ENCODE measurements at places on chromosomes 11 and 22.

- no peak for DNase-seq
These were observed 15.3 kb downstream of the LINC01488 start for GRCh38 chr11:69496631-69497220.

- no peak for DNase-seq
These were observed 112.6 kb downstream of the NAT10 start for GRCh38 chr11:34218067-34218466.

- DNase-seq, result no peak
These were observed 3.3 kb downstream of the BRMS1 start for GRCh38 chr11:66341502-66342126.

DNA sequence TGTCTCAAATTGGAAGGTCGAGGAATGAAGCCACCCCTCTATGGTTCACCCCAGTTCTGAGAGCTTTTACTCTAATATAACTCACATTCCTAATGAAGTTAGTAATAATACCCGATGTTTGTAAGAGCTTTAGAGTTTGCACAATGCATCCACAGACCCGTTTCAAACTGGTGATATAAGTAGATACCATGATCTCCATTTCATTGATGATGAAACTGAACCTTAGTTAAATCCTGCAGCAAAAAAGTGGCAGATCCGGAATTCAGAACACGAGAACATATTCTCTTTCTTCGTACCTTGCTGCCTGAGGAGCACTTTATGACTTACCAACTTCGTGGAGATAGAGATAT lies 757 bp upstream of the RBFOX2 start:
- DNase-seq, result no peak

DNA sequence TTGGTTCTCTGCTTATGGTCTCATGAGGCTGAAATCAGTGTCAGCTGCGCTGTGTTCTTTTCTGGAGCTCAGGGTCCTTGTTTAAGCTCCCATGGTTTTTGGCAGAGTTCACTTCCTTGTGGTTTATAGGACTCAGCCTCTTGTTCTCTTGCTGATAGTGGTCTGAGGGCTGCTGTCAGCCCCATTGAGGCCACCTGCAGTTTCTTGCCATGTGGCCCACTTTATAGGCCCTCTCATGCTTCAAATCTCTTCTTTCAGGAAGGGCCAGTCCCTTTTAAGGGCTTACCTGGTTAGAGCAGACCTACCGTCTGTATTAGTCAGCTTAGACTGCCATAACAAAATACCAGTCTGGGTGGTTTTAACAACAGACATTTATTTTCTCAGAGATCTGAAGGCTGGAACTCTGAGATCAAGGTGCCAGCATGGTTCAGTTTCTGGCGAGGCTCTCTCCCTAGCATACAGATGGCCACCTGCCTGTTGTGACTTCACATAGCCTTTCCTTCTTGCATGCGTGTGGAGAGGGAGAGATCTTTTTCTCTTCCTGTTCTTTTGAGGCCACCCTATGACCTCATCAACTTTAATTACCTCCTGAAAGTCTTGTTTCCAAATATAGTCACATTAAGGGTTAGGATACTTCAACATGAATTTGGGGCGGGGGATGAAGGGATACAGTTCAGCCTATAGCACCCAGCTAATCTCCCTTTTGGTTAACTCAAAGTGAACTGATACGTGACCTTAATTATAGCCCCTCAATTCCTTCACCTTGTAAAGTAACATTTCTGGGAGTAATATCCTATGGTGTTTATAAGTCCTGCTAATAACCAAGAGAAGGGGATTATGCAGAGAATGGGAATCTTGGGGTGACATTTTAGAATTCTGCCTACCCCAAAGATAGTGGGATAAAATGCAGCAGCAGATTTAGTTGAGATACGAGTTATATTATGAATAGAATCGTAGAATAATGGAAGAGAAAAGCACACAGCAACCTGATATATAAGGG lies 131.8 kb downstream of the UVRAG start:
- DNase-seq, result no peak

- DNase-seq, result no peak
These were observed 104.4 kb downstream of the NAT10 start for GRCh38 chr11:34209809-34210208.

GRCh38 chr11:75276186-75276585 lies 35.6 kb downstream of the TPBGL start:
- no peak for DNase-seq

DNA sequence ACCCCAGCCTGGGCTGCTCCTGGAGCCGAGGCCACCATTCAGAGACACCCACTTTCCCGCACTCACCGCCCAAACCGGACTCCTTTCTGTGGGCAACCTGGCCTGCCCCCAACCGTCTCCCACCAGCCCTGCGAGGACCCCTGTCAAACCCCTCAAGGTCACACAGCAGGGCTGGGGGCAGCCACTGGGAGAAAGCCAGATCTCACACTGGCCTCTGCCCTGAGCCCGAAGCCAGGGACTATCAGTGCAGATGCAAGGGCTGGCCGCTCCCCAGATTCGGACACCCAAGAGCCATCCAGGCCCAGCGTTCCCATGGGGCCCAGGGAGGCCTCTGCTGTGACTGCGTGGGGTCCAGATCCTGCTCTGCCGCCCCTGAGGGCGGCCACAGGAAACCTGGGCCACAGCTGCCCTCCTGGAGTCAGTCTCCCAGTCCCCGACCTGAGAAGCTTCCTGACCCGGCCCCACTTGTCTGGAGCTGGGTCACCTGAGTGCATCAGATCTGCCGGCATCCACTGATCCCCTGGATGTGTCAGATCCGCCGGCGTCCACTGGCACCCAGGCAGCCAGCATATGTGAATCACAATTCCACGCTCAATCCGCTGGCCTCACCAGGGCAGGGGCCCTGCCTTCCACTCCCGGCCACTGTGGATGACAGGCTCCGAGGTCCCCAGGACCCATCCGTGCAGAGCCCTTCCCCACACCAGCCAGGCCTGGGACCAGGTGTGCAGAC lies 139.7 kb downstream of the BRD1 start:
- DNase-seq, result no peak

DNA sequence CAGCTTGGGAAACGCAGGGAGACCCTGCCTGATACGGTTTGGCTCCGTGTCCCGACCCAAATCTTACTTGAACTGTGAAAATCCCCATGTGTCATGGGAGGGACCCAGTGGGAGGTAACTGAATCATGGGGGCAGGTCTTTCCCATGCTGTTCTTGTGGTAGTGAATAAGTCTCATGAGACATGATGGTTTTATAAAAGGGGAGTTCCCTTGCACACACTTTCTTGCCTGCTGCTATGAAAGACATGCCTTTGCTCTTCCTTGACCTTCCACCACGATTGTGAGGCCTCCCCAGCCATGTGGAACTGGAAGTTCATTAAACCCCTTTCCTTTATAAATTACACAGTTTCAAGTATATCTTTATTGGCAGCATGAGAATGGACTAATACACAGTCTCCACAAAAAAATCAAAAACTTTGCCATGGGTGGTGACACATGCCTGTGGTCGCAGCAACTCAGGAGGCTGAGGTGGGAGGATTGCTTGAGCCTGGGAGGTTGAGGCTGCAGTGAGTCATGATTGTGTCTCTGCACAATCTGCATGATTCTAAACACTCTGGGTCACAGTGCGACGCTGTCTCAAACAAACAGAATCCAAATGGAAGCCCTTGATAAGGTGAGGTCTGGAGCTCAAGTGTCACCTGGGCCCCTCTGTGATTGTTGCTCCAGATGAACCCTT lies 34.9 kb downstream of the SYN3 start:
- DNase-seq, result no peak

GRCh38 chr11:30483056-30483455 lies 103.1 kb downstream of the MPPED2 start:
- DNase-seq, result no peak

GRCh38 chr11:66467034-66467659 lies 442 bp downstream of the PELI3 start:
- DNase-seq, result peak; percentile 52

- no peak for DNase-seq
These were observed 15.2 kb downstream of the PRPF19 start for GRCh38 chr11:60891103-60891741.

DNA sequence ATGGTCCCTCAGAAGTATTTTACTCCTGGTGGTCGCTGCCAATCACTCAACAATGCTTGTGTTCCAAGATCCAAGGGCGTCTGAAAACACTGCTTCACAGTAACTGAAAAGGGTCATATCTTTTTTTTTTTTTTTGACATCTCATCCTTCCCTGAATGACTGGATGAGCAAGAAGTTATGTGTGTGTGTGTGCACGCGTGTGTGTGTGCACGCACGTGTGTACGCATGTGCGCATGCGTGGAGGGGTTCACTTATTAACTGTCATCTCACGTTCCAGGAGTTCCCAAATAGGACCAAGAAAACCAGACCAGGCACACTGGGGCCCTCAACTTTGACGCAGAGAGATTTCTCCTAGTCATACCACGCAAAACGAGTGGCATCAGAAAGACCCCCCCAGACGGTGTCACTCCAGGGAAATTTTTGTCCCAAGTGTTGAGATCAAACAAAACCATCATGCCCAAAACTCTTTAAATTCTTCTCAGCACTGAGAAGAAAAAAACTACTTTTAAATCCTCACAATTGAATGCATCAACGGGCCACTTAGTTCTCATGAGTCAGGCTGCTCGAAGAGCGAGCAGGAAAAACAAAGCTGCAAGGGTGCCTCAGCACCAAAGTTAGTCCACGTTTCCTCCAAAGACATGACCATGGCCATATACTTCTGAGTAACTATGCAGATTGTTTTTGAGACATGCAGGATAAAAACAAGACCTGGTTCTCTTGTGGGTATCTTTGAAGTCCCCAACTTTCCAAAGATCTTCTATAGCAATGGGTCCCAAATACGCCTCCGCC lies 12.9 kb downstream of the MN1 start:
- DNase-seq, result no peak

DNA sequence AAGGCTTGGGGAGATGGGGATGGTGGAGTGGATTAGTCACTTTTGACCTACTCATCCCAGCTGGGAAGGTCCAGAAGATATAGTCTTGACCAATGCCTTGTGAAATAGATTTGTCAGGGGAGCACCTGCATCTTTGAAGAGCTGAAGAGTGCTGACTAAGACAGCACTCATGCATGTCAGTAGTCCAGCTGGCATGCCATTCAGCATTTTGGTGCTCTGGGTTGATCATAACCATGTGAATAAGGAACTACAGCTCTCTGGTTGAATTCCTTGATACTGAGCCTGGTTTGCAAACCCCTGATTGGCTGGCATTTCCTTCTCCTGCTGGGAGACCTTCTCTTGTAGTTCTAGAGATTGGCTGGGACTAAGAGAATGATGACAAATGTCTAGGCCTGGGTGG lies 106.8 kb upstream of the ALX4 start:
- DNase-seq, result no peak

DNA sequence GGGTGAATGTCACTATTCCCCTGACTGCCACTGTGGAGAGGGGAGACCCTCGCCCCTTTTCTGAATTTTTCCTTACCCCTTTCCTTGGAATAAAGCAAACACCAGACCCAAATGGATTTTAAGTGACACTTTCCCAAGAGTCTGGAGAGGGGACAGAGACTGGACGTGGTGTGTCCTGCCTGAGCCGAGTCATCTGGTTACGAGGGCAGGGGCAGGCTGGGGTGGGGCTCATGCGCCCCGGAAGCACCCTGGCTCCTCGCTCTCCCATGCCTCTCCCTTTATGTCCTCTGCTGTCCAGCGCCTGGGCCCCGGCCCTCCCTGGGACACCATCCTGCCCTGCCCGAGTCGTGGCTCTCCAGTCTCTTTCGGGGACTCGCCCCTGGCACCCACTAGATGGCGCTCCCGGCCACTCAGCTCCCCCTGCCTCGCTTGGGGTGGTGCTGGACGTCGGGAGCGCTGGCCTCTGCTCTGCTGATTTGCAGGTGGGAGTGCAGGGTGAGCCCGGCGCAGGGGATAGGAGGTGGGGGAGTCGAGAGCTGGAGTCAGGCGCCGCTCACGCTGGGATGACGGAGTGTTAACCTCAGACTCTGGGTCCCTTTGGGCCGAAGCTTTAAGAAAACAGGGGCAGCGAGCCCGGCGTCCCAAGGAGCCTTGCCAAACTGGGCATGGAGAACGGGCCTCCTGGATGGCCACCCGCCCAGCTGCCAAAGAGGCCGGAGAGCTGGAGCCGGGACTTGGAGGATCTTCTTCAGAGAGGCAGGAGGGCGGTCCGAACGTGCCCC lies 89.8 kb downstream of the RPS6KA4 start:
- DNase-seq, result peak; percentile 62

- no peak for DNase-seq
These were observed 34.3 kb upstream of the CFAP300 start for GRCh38 chr11:102012946-102013345.

DNA sequence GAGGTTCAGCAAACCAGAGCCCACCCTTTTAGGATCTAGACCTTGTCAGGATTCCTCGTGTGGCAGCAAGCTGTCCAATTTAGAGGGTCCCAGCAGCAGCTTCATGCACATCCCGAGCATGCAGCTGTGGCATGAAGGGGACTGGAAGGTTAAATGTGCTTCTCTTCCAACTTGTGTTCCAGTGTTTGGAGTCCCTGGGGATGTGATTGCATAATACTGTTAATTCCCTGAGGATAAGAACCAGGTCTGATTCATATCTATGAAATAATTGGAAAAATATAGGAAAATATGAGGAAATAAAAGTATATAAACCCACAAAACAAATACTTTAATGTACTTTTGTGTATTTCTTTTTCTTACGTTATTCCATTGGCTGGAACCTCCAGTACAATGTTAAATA lies 130.5 kb downstream of the MORC2 start:
- DNase-seq, result no peak

- DNase-seq, result no peak
These were observed 79.6 kb downstream of the BMAL1 start for GRCh38 chr11:13357232-13357631.

GRCh38 chr11:4065601-4066377 lies 28.8 kb upstream of the RRM1 start:
- DNase-seq, result no peak

DNA sequence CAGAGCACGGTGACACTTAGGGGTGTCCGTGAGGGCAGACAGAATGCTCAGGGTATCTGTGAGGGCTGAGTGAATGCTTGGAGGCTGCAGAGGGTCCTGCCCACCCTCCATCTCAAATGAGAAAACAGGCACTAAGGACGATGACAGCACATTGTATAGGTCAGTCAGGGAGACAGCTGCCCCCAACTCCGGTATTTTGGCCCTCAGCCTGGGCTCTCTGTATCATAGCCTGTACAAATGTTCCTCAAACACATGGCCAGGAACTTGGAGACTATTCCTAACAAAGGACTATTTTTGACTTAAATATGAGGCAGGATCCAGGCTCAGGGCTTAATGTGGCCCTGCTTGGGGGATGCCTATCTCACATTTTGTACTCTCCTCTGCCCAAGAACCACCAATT lies 145.4 kb downstream of the OPCML start:
- no peak for DNase-seq

DNA sequence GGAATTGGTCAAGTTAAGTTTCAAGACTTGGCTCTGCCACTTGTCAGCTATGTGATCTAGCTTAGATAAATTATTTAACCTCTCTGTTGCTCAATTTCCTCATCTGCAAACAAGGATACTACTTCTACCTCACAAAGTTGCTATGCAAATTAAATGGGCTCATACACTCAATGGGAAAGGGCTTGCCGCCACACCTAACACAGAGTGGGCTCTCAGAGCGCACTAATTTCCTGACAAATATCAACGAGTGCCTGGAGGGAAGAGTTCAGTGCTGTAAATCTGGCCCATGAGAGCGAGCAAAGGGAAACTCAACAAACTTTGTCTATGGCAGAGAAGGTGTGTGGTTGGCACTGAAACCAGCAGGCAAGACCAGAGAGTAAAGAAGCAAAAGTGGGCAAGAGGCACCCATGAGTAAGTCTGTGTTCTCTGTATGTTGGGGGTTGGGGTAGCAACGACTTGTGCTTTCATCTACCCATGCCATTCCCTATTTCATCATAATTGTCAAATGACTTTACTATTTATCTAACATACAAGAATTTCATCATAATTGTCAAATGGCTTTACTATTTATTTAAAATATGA lies 60.7 kb upstream of the PHF21A start:
- DNase-seq, result no peak

- DNase-seq, result no peak
These were observed 70.2 kb downstream of the DDX10 start for GRCh38 chr11:108734956-108735559.

Measured in GM06990 (cell line).